ENCODE measurements at places on chromosomes 5 and 9.
A peak's percentile ranks its signal among the peaks of the same experiment; 100 is the strongest.

- DNase-seq, result no peak
These were observed 57.4 kb upstream of the ADRA1B start for GRCh38 chr5:159858871-159859270.

DNA sequence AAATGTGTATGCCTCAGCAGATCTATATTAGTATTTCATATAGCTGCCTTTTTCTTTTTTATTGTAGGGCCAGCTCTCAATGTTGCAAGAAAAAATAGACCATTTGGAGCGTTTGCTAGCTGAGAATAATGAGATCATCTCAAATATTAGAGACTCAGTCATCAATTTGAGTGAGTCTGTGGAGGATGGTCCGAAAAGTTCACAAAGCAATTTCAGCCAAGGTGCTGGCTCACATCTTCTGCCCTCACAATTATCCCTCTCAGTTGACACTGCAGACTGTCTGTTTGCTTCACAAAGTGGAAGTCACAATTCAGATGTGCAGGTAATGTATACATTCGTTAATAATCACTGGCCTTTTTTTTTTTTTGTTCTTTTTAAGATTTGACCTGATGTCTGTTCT is 23.7 kb downstream of the MAN2A1 start:
- no peak for DNase-seq

- DNase-seq, result peak; percentile 63
These were observed 278.1 kb downstream of the AOPEP start for GRCh38 chr9:95004411-95005277.

DNA sequence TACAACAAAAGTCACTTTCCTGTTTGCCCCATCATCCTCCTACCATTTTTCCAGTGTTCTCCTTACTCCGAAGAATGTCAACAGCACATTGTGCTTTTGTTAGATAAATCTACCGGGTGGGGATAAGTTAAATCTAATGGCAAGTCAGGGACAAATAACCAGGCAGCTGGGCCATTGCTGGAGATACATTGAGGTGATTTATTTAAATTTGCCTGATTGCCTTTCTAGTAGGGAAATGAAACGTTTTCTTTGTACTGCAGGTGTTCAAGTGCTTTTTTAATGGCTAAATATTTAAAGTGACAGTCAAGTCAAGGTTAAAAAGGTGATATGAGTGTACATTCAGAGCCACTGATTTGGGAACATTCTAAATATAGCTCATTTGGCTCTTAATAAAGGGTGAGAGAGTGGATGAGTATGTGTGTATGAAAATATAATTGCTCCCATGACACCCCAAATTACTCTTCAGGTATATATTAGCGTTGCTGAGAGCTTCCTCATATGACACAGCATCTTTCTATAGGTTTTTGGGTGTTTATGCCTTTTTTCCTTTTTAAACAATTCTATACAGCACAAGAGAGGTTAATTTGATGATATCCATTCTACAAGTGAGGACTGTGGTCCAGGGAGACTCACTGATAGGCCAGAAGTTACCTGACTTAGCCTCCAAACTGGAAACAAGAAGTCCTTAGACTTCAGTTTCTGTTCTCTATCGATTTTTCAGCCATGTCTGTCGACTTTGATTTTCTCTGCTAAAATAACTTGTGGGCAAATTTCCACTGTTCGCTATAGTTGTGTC is 51.9 kb downstream of the DMRT2 start:
- no peak for DNase-seq

DNA sequence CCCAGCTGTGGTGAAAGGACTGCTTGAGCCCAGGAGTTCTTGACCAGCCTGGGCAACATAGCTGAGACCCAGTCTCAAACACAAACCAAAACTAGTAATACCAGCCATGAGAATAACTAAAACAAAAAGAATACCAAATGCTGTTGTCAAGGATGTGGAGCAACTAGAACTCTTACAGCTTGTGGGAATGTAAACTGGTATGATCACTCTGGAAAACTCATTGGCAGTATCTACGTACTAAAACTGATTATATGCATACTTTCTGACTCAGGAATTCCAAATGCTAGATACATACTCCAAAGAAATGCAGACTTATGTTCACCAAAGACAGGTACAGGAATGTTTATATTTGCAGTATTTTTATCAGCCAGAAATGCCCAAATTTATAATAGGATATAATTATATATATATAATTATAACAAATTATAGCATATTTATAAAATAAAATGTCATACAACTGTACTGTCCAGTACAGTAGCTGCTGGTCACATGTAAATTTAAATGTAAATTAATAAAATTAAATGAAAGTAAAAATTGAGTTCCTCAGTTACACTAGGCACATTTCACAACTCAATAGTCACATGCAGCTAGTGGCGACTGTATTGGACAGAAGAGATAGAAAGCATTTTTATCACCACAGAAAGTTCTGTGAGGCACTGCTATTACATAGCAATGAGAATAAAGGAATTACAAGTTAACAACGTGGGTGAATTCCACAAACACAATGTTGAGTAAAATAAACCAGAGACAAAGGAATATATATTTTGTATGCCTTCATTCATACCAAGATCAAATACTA is 118.5 kb downstream of the GNAQ start:
- no peak for DNase-seq

GRCh38 chr5:816176-816575 is 31.6 kb upstream of the ZDHHC11B start:
- DNase-seq, result no peak
